ENCODE measurements at places on chromosomes 5 and 9.

- DNase-seq = no peak
Measured at GRCh38 chr5:65548281-65548680, 14.7 kb downstream of the CENPK start.

- peak; percentile 21 for DNase-seq
Measured at GRCh38 chr9:32589083-32589723, 16.2 kb upstream of the NDUFB6 start.

GRCh38 chr9:133258061-133259015, 16.7 kb downstream of the ABO start:
- DNase-seq = no peak

- DNase-seq = no peak
Measured at GRCh38 chr9:138068601-138069035, 191.0 kb downstream of the CACNA1B start.

DNA sequence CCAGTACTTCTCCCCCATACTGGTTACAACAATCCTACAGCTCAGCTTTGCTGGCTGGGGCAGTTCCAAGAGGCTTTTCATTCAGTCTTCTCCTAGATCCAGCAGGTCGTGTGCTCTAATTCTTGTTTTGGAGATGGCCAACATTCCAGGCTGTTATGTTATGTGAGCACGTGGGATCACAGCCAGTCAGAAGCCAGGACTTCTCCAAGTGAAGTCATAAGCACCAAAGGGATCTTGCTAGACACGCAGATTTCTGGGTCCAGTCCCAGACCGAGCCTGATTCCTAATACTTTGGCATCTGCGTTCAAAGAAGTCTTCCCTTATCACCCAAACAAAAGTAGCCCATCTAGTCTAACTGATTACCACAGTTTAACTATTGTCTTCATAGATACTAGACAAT, 1.4 kb upstream of the LARP1 start:
- peak; percentile 10 for DNase-seq

- DNase-seq = no peak
Measured at GRCh38 chr5:80152778-80153177, 103.1 kb downstream of the SERINC5 start.

All from midbrain (tissue), 1 donor.